CMK (cell line): ENCODE measurements at places on chromosomes 12 and 14.

- no peak for DNase-seq
These were observed 128.5 kb downstream of the KCNK10 start for GRCh38 chr14:88194531-88194930.

GRCh38 chr12:89945123-89945522 lies 236.5 kb upstream of the ATP2B1 start:
- no peak for DNase-seq

DNA sequence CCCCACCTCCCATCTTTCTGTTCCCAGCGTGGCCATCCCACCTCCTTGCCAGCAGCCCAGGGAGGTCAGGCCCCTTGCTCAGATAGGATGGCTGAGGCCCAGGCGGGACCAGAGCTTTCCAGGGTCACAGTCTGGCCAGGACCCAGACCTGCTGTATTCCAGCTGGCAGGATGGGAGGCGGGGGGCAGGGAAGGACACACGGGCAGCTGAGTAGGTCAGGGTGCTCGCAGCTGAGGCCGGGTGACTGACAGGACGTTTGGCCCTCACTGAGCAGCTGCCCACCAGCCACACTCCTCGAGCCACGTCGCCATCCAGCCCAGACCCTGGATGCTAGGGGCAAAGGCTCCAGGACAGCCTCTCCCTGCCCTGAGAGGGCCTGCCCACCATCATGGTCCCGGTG lies 4.0 kb downstream of the NUDT14 start:
- no peak for DNase-seq

DNA sequence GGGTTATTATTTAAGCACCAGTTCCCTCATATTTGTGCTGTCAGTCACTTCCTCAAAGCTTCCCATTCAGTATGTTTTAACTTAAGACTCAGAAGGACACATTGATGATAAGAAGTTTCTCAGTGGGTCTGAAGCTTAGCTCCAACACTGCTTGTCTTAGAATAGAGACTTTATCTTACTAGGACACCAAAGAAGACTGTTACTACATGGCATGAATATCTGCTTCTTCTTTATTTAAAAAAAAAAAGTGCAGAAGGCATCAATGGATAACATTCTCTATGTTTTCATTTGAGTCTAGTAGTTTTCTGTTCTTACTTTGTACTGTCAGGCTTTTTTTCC lies 404.2 kb downstream of the DAD1 start:
- no peak for DNase-seq

DNA sequence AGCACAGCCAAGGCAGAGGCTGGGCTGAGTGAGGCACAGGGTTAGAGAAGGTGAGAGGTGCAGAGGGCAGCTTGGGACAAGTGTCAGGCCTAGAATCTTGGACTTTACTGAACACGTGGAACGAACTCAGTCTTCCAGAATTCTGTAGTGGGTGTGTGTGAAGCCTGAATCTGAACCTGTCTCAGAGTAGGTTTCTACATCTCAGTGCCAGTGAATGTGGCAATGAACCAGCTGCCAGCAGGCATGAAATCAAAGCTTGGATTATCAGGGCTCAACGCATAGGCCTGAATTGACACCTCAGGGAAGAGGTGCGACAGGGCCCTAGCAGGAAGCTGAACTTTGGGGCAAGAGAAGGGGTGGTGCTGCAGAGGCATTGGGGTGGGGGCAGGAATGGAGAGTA lies 104.6 kb downstream of the SAMD4A start:
- no peak for DNase-seq

- no peak for DNase-seq
These were observed 137.0 kb upstream of the MDM1 start for GRCh38 chr12:68469113-68469512.

GRCh38 chr14:75539162-75539560 lies 16.9 kb downstream of the BATF start:
- DNase-seq: no peak

- DNase-seq: no peak
These were observed 83.4 kb downstream of the PRORP start for GRCh38 chr14:35205737-35206136.

DNA sequence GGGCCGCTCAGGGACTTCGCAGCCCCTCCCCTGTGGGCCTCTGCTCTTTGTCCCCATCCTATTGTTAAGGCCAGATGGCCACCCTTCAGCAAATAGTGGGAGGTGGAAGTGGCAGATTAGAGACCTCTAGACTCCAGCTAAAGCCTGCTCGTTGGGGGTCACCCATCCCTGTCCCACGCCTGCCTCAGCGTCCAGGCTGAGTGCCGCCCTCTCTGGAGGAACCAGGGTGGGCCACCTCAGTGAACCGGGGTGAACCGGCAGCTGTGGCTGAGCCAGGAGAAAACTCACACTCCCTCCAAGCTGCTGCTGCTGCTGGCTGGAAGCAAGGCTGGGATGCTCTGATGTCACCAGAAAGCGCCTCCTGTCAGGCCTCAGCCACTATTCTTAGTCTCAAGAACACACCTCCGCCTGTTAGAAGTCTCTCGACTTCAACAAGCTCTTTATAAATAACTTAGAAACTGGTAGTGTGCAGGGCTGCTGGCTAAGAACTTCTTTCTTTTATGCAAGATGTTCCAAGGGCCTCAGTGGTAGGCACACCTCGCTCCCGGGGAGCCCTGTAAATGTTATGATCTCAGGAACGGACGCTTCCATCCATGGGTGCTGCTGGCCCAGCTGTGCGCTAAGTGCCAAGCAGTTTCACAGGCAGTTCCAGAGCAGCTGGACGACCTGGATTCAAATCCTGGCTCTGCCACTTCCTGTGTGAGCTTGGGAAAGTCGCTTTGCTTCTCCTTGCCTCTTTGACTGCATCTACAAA lies 19.8 kb upstream of the TESC start:
- no peak for DNase-seq

DNA sequence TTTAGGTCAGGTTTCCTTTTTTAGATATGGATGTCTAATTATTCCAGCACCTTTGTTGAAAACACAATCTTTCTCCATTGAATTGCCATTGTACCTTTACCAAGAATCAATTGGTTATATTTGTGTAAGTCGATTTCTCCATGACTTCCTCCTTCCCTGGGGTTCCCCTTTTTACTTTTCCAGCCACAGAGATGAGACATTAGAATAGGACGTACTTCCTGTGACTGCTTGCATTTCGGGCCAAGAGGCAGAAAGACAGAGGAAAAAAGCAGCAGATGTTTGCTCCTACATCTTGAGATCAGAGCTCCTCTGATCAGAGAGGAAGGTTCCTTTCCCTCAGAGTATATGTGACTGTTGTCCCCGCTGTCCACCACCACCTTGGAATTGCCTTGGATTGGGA lies 453.7 kb upstream of the RGS6 start:
- peak; percentile 25 for DNase-seq

DNA sequence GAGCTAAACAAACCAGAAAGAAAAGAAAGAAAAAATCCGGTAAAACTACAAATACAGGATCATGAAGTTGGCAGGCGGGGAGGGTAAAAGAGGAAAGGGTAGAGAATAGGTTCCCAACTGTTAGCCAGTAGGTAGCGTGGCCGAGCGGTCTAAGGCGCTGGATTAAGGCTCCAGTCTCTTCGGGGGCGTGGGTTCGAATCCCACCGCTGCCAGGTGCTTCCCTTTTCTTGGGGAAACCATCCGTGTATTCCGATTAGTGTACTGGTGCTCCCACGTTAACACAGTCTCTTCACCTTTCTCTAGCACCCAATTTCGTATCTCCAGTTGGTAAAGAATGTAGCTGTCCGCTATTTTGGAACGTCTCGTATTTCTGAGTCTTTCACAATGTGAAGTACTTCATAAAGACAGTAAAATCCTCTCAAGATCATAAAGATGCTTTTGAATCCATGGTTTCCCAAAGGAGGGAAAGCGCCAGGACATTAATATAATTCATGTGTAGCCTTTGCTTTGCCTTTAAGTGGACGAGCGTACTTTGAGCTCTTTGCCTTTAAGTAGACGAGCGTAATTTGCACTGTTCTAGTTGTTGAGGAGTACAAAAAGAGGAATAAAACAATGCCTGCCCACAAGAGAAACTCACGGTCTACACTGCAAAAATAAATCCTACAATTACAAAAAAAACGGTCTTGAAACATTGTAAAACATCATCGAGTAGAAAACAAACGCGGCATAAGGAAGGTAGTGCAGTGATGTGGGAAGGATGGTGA lies 19.0 kb upstream of the RNASE12 start:
- no peak for DNase-seq
